ENCODE measurements at places on chromosomes 16 and 17.

DNA sequence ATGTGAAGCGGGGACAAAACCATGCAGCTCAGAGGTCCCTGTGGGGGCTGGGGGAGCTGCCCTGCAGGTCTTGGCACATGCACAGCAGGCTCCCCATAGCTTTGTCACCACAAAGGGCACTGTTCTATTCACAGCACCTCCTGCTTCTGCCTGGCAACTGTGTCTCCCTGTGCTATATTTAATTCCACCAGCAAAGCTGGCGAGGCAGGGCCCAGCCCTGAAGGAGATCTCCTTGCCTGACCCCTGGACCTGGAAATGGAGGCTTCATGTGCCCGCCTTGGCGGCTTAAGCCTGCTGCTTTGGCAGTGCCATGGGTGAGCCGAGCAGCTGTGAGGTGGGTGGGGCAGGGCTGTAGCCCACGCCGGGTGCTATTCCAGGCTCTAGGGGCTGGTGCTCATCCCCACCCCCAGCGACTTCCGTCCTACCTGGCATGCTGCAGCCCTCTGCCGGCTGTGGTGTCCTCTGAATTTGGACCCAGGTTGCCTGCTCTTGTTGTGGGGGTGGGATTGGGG, 6.8 kb downstream of the LDHD start:
- no peak for DNase-seq

DNA sequence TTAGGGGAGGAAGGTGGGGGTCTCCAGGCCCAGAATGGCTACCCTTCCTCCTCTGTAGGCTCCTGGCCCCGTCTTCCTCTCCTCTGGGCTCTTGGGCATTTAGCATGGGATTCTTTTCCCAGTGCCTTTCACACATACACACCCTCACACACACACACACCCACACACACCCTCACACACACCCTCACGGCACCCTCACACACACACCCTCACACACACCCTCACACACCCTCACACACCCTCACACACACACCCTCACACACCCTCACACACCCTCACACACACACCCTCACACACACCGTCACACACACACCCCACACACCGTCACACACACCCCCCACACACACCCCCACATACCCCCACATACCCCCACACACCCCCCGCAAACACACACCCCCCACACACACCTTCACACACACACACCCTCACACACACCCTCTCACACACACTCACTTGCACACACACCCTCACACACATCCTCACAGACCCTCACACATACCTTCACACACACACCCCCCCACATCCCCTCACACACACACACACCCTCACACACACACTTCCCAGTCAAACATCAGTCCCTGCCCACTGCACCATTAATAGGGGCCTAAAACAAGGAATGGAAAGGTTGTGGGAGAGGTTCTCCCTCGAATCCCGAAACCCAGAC, 845 bp downstream of the SGCA start:
- no peak for DNase-seq

DNA sequence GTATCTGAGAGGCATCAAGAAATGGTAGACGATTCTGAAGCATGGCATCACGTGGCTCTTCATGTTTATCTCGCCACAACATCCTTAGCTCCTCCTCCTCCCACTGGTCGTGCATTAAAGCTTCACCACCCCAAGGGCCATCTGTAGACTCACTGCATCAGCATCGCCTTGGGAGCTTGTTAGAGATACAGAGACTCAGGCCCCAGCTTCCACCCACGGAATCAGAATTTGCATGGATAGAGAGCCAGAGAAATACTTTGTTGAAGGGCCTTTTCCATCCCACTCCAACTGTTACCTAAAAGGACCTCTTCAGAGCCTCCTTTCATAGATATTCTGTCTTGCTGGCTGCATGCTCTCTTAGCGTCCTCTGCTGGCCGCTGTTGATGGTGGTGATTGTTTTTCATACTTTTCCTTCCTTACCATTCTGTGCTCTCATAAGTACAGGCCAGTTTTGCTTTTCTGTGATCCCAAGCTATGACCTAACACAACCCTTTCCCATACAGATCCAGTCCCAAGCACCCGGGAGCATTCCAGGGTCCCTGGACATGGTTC, 1049.4 kb upstream of the EEF2KMT start:
- DNase-seq = no peak

GRCh38 chr16:48605518-48606110, 4.4 kb downstream of the N4BP1 start:
- no peak for DNase-seq

DNA sequence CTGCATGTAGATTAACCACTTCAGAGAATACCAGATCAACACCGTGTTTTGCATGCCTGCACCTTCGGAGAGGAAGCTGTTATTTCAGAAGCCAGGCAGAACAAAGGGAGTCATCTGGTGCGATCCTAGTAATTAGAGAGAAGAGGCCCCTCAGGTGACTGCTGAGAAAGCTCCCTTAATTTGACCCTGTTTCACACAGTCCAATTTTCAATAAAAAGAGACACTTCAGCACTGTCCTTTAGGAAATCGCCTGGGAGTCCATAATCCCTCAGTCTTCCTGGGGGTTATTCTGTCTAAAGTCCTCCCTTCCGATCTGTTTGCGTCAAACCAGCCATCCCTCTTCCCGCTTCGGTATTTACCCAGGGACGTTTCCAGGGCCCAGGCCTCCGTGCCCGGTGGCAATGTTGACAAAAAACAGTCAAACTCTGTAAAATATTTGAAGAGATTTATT, 23.4 kb upstream of the TNRC6C start:
- DNase-seq = no peak

- DNase-seq = no peak
Observed at GRCh38 chr16:81403208-81403600, 41.4 kb upstream of the CMIP start.

- no peak for DNase-seq
Observed at GRCh38 chr16:272633-273546, 2.9 kb downstream of the RGS11 start.

- no peak for DNase-seq
Observed at GRCh38 chr17:27856676-27857432, 36.3 kb downstream of the LYRM9 start.

DNA sequence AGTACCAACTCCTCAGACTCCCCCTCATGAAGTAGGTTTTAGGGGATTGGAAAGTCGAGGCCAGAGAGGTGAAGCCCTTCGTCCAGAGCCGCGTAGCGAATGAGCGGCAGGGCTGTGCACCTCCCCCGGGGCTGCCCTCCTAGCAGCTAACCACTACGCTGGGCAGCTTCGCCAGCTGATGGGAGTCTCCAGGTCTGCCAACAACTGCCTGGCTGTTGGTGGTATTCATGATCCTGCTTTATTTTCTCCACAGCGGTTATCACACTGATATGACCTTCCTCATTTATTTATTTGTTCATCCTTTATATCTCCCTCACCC, 773 bp upstream of the NETO2 start:
- no peak for DNase-seq

DNA sequence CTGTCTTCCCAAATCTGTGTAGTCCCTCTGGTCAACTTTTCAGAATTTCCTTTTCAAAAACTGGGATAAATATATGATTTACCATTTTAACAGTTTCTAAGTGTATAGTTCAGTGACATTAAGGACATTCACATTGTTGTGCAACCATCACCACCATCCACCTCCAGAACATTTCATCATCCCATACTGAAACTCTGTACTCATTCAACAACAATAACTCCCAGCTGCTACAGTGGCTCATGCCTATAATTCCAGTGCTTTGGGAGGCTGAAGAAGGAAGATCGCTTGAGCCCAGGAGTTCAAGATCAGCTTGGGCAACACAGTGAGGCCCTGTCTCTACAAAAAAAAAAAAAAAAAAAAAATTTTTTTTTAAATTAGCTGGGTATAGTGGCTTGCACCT, 131.0 kb downstream of the AATF start:
- peak; percentile 10 for DNase-seq

- DNase-seq = no peak
Observed at GRCh38 chr16:49608779-49609178, 235.2 kb downstream of the C16orf78 start.

DNA sequence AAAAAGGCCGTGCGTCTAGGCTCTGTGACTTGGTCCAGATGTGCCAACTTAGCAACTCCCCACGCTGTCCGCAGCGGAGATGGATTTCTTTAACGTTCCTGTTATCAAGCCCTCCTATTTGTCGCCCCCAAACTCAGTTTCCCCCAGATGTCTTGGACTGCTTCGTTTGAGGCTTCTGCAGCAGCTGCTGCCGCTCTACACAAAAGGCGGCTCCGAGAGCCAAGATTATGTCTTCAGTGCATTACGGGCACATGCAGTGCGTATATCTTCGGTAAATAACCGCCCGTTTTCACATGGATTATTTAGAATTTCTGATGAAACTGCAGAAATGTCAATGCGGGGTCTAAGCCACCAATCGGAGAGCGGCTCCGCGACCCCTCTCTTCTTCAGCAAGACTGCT, 240.6 kb upstream of the ZFHX3 start:
- DNase-seq = no peak

DNA sequence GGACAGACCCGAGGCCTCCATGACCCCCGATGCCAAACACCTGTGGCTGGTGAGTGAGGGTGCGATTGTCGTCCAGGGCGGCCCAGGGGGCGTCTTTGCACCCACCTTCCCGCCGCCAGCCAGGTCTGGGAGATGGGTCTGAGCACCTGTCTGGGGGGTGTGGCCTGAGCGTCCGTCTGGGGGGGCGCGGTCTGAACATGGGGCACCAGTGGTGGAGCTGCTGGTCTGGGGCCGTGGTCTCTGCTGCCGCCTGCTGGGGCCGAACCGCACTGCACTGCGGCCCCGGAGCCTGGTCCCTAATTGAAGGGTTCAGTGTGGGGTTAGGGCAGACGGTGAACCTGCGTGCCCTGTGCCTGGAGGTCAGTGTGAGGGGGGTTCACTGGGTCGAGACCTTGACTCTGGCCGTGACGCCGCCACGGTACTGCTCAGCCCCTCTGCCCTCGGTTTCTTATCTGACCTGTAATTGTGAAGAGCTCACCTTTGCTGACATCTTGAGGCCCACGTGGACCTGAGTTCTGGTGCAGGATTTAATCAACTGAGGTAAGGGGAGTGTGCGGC, 12.6 kb upstream of the TCF25 start:
- DNase-seq = no peak

GRCh38 chr17:75238684-75239191, 22.7 kb downstream of the GGA3 start:
- no peak for DNase-seq

- no peak for DNase-seq
Observed at GRCh38 chr16:68660359-68660795, 15.3 kb downstream of the CDH3 start.

DNA sequence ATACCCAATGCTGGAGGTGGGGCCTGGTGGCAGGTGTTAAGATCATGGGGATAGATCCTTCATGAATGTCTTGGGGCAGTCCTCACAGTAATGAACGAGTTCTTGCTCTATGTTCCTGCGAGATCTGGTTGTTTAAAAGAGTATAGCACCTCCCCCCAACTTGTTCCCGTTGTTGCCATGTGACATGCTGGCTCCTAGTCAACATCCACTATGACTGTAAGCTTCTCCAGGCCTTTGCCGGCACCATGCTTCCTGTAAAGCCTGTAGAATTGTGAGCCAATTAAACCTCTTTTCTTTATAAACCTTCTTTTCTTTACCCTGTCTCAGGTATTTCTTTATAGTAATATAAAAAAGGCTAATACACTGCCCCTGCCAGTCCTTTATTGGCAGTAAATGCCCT, 33.3 kb downstream of the RANBP10 start:
- DNase-seq = no peak

DNA sequence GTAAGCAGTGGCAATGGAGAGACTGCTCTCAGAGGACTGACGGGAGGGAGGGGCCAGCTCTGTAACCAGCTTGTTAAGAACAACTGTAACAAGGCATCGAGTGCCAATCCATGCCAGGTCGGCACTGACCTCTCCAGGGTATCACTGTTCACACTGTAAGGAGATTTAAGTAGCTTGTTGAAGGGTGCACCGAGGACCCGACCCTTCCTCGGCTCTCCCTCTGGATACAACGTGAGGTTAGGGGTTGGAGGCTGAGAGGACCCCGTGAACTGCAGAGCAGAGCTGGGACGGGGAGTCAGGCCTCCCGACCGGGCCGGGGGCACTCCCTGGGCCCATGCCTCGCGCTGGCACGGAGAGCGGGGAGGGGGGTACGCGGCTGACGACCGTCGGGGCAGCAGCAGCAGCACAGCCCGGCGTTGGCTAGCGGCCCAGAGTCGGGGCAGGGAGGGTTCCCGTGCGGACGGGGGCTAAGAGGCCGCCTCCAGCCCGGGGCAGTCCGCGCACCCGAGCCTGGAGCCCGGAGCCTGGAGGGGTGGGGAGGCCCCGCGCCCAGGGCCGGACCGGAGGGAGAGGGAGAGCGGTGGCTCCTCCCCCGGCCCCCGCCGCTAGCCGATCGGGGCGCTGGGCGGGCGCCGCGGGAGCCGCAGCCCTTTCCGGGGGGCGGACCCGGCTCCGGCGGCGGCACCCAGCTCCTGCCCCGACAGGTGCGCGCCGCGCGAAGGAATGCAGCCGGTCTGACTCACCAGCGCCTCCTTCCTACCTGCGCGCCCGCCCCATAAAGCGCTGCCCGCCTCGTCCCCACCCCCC, at the start of gene ITGB4:
Gene ITGB4, plus strand, starts transcription at position 804 of the 807 bp plus-strand sequence. CDS start 3,245 bp downstream, outside the sequence.
- no peak for DNase-seq
